ENCODE measurements at places on chromosomes 16 and 17.
A peak's percentile ranks its signal among the peaks of the same experiment; 100 is the strongest.

- DNase-seq: no peak
These were observed 59.7 kb downstream of the NTN1 start for GRCh38 chr17:9080983-9081382.

- DNase-seq: no peak
These were observed 7.9 kb downstream of the ARHGAP27 start for GRCh38 chr17:45424769-45425124.

DNA sequence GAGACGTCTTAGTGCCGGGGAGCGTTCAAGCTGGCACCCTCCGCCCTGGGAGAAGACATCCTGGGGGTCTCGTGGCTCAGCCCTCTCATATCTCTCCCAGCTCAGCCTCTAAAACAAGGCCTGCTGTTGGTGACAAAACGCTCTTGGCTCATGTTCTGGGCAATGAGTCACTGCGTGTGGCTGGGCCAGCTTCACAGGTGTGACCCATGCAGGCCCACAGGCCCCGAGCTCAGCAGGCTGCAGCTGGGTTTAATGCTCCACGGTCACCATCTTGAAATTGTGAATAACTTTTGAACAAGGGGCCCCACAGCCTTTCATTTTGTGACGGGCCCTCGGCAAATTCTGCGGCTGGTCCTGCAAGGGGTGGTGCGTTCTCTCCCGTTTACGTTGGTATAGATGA lies 22.4 kb downstream of the GAA start:
- no peak for DNase-seq

- DNase-seq: no peak
These were observed 101.4 kb downstream of the RMI2 start for GRCh38 chr16:11446566-11447119.

- DNase-seq: no peak
These were observed 38.9 kb upstream of the PLCG2 start for GRCh38 chr16:81740169-81740568.

DNA sequence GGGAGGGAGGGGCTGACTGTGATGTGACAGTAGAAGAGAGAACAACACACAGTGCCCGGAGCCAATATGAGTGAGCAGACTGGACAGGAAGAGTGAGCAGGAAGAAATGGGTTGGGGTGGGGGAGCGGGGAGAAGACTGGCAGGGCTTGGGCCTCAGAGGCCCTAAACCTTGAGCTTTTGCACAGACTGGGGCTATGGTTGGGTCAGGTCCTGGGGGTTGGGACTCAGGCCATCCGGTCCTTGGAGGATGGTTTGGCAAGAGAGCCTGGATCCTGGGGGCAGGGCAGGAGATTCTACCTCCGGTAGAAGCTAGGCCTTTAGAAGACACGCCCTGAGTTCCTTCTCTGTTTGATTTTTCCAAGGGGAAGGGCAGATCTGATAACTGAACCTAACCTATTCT lies 1.1 kb downstream of the CAMTA2 start:
- no peak for DNase-seq

- DNase-seq: no peak
These were observed 152.3 kb downstream of the ITFG1 start for GRCh38 chr16:47308601-47309000.

GRCh38 chr16:11232852-11233726 lies 22.9 kb downstream of the SOCS1 start:
- no peak for DNase-seq

GRCh38 chr17:43556292-43556691 lies 10.2 kb upstream of the ETV4 start:
- DNase-seq: no peak

GRCh38 chr17:8266648-8267479 lies 17.8 kb downstream of the PFAS start:
- no peak for DNase-seq

GRCh38 chr17:8417806-8418205 lies 17.9 kb upstream of the NDEL1 start:
- no peak for DNase-seq

GRCh38 chr17:40319651-40320540 lies 10.9 kb downstream of the RARA start:
- DNase-seq: no peak

- no peak for DNase-seq
These were observed 74.6 kb downstream of the SPAG9 start for GRCh38 chr17:51046046-51046445.

DNA sequence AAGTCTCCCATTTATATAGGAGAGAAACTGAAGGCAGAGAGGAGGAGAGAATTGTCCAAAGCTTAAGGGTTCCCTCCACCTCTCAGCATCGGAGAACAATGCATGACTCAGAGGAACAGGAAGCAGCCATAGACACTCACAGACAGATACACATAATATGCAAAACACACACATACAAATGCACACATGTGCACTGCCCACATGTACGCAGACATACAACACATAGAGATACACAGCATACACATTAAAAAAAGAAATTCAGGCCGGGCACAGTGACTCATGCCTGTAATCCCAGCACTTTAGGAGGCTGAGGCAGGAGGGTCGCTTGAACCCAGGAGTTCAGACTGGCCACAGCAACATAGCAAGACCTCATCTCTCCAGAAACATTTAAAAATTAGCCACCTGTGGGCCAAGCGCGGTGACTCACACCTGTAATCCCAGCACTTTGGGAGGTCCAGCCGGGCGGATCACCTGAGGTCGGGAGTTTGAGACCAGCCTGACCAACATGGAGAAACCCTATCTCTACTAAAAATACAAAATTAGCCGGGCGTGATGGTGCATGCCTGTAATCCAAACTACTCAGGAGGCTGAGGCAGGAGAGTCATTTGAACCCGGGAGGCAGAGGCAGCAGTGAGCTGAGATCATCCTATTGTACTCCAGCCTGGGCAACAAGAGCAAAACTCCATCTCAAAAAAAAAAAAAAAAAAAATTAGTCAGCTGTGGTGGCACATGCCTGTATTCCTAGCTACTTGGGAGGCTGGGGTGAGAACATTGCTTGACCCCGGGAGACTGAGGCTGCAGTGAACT lies 11.3 kb downstream of the ERAL1 start:
- no peak for DNase-seq

DNA sequence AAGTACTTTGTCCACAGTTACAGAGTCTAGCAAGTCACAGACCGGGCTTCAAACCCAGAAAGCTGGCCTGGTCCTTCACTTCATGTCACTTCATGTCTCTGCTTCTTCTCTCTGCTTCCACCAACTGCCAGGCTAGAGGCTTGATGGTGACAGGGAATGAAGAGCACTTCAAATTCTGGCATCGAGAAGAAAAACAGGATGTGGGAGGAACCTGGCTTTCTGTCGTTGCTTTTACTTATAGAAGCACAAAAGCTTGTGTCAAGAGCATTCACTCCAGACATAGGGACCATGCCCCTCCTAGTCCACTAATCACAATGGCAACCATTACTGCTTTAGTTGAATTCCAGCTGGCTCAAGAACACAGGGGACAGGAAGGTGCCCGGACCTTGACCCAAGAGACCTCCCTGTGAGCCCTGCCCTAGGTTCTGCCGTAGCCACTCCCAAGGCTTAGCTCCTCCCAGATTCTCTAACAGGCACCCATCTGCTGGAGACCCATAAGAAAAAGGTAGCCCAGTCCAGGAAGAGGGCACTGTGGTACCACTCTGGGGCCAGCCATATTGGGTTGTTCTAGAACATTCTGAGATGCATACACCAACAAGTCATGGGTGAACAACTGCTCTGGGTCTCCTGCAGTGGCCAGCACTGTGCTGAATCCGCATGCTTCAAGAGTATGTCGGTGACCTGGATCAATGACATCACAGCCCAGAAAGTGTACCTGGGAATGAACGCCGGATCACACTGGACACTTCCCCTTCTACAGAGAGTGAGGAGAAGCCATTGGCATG lies 181.8 kb downstream of the C16orf95 start:
- no peak for DNase-seq

DNA sequence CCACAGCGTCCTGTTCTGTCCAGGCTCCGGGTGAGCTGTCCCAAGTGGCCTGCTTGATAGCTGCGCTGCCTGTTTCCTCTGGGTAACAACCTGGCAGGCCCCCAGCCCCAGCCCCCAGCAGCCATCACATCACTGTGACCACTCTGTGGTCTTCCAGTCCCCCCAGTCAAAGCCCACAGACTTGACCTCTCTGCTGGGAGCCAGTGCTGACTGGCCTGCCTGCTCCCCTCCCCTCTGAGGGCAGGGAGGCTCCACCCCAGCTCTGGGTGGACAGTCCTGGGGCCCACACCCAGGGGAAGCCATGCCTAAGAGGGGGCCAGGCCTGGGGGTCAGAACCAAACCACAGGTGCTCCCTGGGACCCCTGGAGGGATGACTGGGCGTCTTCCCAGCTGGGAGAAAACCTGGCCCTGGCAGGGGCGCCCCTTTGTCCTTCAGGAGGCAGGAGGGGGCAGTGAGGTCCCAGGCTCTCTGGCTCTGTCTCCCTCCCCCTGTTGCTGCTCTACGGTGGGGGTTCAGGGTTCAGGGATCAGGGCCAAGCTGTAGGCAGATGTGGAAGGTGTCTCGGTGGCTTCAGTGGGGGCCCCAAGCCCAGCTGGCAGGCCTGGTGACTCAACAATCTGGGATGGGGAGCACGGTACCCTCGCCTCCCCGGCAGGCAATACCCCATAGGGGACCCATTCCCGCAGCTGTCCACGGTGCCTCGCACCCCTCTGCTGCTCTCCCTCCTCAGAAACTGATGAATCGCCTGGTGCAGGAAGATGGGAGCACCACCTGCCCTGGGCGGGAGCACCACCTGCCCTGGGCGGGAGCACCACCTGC lies 1.8 kb upstream of the SLC16A3 start:
- no peak for DNase-seq

DNA sequence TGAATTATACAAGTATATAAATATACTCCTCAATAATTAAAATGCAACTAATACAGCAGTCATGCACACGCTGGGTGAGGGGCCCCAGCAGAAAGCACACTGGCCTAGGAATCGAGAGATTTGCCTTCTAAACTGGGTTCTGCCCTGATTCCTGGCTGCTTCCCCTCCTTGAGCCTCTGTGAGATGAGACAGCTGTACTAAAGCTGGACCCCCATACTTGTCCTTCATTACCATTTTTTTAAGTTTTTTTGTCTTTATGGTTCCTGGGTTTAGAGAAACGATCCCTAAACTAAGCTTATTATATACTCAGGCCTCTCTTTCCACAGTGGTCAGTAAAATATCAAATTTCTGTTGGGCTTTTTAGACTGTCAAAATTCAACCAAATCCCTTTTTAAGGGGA lies 195.1 kb upstream of the DYNLRB2 start:
- DNase-seq: no peak

GRCh38 chr17:10879190-10879836 lies 41.4 kb upstream of the PIRT start:
- DNase-seq: no peak

DNA sequence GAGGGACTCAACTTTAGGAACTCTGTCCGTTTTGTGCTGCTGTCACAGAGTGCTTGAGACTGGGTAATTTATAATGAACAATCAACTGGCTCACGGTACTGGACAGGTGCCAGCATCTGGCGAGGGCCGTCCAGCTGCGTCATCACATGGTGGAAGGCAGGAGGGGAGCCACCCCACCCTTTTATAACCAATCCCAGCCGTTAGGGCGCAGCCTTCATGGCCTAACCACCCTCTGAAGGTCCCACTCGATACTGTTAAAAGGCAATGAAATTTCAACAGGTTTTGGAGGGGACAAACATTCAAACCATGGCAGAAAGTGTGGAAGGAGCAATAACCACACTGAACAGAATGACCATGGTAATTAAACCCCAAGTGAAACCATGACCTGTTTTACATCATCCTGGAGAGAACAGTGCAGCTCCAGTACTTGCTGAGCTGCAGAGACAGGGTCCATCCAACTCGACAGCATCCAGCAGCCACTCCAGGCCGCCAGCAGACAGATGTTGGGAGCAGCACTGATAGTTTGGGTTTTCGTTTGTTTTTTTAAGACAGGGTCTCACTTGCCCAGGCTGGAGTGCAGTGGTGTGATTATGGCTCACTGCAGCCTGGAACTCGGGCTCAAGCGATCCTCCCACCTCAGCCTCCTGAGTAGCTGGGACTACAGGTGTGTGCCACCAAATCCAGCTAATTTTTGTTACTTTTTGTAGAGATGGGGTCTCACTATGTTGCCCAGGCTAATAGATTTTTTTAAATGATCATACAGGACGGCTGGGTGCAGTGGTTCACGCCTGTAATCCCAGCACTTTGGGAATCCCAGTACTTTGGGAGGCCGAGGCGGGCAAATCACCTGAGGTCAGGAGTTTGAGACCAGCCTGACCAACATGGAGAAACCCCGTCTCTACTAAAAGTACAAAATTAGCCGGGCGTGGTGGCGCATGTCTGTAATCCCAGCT lies 11.0 kb downstream of the CHMP6 start:
- DNase-seq: peak; percentile 43

- no peak for DNase-seq
These were observed 502.8 kb upstream of the GOT2 start for GRCh38 chr16:59236804-59237458.
